Activated CD4-positive, alpha-beta T cell treated with anti-CD3 and anti-CD28 coated beads for 36 hours (primary cell): ENCODE measurements at places on chromosomes 2 and 18. TPM values are rescaled to one million over a fixed set of nuclear protein-coding genes. Genes with fewer than 3 reads are reported as not detected.

Gene SESTD1
- total RNA-seq: 9.4 TPM

Gene ALK
- total RNA-seq: not detected

Gene CCDC68
- total RNA-seq: not detected

Gene PARD3B
- total RNA-seq: not detected

Gene SERPINB3
- not detected for total RNA-seq

Gene RFX8
- total RNA-seq: 0.30 TPM

DNA sequence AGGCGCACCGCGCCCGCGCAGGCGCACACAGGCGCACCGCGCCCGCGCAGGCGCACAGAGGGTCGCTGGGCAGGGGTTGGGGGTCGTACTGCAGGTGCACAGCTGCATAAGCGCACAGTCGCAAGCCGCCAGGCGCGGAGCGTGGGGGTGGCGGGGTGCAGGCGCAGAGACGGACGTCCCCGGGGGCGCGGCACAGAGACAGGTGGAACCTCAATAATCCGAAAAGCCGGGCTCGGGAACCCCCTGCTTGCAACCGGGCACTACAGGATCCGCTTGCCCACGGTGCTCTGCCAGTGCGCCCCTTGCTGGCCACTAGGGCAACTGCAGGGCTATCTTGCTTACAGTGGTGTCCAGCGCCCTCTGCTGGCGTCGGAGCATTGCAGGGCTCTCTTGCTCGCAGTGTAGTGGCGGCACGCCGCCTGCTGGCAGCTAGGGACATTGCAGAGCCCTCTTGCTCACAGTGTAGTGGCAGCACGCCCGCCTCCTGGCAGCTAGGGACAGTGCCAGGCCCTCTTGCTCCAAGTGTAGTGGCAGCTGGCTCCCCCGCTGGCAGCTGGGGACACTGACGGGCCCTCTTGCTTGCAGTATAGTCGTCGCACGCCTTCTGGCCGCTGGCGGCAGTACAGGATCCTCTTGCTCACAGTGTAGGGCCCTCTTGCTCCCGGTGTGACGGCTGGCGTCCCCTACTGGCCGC lies 34.9 kb downstream of the FAM110C start:
- H3K4me1 ChIP-seq: peaks cover 2% of the 10 kb centered on the region
- peak; percentile 90 for DNase-seq
- H3K27ac ChIP-seq: no peak overlapping the region
- H3K27me3 ChIP-seq: peaks cover 10% of the 10 kb centered on the region
- H3K4me3 ChIP-seq: no peak overlapping the region

DNA sequence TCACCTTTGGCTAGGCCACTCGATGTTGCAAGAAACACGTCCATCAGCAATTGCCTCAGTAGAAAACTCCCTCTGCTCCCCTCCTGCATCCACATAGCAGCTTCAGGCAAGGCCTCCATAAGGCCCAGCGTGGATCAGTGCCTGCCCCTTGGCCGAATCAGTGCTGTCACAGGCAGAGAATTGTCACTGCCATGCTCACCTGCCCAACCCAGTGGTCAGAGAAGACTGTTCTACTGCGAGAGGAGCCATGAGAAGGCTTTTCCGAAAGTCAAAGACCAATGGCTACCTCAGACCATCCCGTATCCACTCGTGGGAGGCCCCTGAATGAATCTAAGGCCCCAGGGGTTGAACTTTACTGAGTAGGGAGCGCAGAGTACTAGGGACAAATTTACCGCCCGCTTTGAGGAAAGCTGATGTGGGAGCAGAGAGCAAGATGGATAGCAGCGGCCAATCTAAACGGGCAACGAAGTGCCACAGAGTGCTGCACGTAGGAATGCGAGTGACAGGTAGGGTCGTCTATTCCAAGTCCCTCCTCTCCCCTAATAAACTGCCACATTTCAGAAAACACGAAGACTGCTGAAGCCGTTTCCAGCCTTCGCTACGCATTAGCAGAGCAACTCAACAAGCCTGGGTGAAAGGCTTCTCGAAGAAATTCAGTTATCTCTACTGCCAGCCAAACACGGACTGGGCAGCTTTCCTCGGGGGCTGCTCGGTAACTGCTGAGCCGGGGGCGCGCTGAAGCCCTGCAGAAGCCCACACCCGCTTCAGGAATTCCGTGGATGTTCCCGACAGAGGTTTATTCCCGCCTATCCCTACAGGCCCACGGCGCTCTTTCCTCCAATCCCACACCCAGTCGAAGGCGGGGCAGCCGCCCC lies 968 bp upstream of the RALBP1 start:
- peaks cover 22% of the 10 kb centered on the region for H3K4me1 ChIP-seq
- peak overlapping the region; percentile 90 for H3K27ac ChIP-seq
- H3K27me3 ChIP-seq: peaks cover 8% of the 10 kb centered on the region
- DNase-seq: no peak

GRCh38 chr2:129237966-129238725 lies 741.3 kb upstream of the RAB6C start:
- no peaks in the 10 kb centered on the region for H3K4me1 ChIP-seq
- no peaks in the 10 kb centered on the region for H3K27me3 ChIP-seq
- no peak overlapping the region for H3K4me3 ChIP-seq
- H3K27ac ChIP-seq: no peak overlapping the region

DNA sequence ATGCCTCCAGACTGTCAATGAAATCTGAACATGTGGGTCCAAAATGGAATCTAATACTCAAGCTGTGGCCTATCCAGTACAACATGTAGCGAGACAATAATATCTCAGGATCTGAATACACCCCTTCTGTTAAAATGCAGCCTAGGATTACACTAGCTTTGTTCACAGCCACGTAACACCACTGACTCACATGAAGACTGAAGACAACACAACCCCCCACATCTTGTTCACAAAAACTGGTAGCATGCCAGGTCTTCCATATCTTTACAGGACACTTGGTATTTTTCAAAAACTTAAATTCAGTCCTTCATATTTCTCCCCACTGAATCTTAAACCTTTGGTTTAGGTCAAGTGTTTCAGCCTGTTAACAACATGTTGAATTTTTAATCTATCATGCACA lies 84.2 kb downstream of the SLC8A1 start:
- H3K4me3 ChIP-seq: no peak overlapping the region
- H3K36me3 ChIP-seq: no peaks in the 10 kb centered on the region
- H3K4me1 ChIP-seq: peaks cover 6% of the 10 kb centered on the region
- DNase-seq: no peak
- no peaks in the 10 kb centered on the region for H3K27me3 ChIP-seq
- no peak overlapping the region for H3K27ac ChIP-seq

- DNase-seq: no peak
- no peaks in the 10 kb centered on the region for H3K27me3 ChIP-seq
- H3K27ac ChIP-seq: no peak overlapping the region
- no peak overlapping the region for H3K4me3 ChIP-seq
- no peaks in the 10 kb centered on the region for H3K4me1 ChIP-seq
Measured at GRCh38 chr2:40886655-40887054, 434.8 kb upstream of the SLC8A1 start.

GRCh38 chr2:56680971-56681631 lies 497.3 kb downstream of the CCDC85A start:
- H3K4me3 ChIP-seq: no peak overlapping the region
- no peak overlapping the region for H3K27ac ChIP-seq
- H3K27me3 ChIP-seq: no peaks in the 10 kb centered on the region

DNA sequence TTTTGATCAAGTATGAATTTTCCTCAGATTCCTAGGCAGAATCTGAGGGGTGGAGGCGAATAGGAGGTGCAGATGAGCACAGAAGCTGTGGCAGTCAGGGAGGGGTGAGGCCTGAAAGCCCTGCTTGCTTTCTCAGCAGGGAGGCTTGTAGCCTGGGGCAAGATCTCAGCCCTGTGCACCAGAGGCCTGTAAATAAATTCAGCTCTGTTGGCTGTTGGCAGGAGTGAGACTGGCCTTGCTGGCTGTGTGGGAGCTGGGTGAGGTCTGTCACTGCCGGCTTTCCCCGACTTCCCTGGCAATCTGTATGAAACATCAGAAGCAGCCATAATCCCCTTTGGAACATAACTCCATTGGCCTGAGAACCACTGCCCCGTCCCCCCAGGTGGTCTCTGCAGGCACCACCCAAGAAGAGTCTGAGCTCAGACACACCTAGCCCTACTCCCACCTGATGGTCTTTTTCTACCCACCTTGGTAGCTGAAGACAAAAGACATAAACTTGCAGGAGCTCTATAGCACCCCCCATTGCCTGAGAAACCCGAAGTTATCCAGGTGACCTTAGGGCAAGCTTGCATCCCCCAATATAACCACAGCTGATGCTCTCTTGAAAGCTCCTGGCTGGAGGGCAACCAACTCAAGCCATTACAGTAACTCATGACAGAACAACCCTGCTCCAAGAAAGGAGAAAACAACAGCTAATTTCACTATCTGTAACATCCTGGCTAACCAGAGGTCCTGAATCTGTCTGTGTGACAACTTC lies 32.3 kb downstream of the EVA1A start:
- no peaks in the 10 kb centered on the region for H3K36me3 ChIP-seq
- no peak overlapping the region for H3K27ac ChIP-seq
- H3K27me3 ChIP-seq: peaks cover 32% of the 10 kb centered on the region

GRCh38 chr2:145806546-145806945 lies 1286.6 kb upstream of the ZEB2 start:
- DNase-seq: no peak
- H3K27ac ChIP-seq: no peak overlapping the region
- H3K4me3 ChIP-seq: no peak overlapping the region
- H3K36me3 ChIP-seq: no peaks in the 10 kb centered on the region

- H3K4me1 ChIP-seq: no peaks in the 10 kb centered on the region
- H3K36me3 ChIP-seq: no peaks in the 10 kb centered on the region
- DNase-seq: no peak
- peaks cover 2% of the 10 kb centered on the region for H3K27me3 ChIP-seq
Measured at GRCh38 chr2:41966431-41966893, 81.4 kb upstream of the PKDCC start.

- DNase-seq: no peak
- no peak overlapping the region for H3K27ac ChIP-seq
- no peak overlapping the region for H3K4me3 ChIP-seq
- H3K27me3 ChIP-seq: no peaks in the 10 kb centered on the region
- H3K4me1 ChIP-seq: peaks cover 31% of the 10 kb centered on the region
- peaks cover 9% of the 10 kb centered on the region for H3K36me3 ChIP-seq
Measured at GRCh38 chr2:46748735-46749531, 166.7 kb downstream of the MCFD2 start.

DNA sequence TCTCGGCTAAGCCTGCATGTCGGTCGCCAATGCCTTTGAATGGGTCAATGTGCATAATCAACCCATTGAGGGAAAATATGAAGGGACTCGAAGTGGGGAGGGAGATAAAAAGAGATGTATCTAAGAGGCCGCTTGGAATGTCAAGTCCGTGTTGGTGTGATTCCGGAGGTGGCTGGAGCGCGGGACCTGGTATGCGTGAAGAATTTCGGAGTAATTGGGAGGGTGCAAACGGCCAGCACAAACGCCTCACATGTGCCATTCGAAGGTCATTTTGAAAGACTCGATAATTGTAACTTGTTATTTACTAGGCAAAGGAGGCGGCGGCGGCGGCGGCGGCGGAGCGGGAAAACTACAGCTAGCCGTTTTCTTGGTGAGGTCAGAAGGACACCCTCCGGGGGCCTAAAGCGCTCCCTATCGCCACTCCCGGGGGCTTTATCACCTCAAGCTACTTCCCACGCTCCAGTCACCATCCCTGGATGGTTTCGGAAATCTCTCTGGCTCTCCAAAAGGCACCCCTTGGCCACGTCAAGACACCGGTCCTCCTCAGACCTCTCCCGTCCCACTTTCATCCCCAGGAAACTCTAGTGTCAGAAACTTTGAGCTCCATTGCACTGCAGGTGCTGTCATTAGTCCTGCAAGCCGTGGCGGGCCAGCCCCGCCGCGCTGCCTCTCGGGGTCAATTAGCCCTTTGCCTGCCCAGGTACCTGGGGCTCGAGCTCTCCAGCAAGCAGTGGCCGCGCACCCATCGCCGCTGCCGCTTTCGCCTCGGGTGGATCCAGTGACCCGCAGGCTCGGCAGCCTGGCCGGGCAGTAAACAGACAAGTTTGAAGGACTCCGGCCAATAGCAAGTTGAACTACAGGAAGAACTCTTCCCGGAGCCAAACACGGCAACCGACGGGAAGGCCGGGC lies 1.5 kb downstream of the ERBB4 start:
- peak; percentile 6 for DNase-seq
- no peak overlapping the region for H3K4me3 ChIP-seq
- H3K27me3 ChIP-seq: peaks cover 43% of the 10 kb centered on the region

DNA sequence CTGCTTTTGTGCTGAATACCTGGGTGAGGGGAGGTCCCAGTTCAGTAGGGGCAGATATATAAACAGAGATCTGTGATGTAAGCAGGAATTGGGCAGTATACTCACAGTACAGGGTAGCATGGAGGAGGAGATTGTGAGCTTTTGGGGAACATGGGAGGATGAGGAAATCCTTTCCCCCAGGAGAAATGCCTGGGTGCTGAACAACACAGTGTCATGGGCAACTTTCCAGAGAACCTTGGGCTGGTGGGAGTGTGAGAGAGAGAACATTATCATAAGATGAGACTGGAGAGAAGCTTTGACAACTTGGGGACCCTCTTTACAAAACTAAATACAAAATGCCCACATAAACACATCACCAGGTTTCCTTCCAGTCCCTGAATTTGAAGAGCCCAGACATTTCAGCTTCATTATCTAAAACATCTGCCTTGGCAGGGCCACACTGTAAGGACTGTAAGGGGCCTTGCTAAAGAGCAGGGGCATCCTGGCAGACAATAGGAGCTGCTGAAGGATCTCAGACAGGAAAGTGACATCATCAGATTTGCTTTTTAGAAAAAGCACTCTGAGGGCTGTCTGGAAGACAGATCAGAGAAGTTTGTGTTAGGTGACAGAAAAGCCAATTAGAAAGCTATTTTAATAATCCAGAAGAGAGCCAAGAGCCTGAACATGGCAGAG lies 303.1 kb upstream of the FBXO11 start:
- H3K27me3 ChIP-seq: no peaks in the 10 kb centered on the region
- no peak overlapping the region for H3K4me3 ChIP-seq
- no peak overlapping the region for H3K27ac ChIP-seq
- no peaks in the 10 kb centered on the region for H3K36me3 ChIP-seq

- no peaks in the 10 kb centered on the region for H3K36me3 ChIP-seq
- no peak for DNase-seq
- H3K4me1 ChIP-seq: peaks cover 6% of the 10 kb centered on the region
- no peak overlapping the region for H3K4me3 ChIP-seq
- no peaks in the 10 kb centered on the region for H3K27me3 ChIP-seq
- H3K27ac ChIP-seq: no peak overlapping the region
Measured at GRCh38 chr18:61992285-61992684, 99.5 kb upstream of the RNF152 start.

DNA sequence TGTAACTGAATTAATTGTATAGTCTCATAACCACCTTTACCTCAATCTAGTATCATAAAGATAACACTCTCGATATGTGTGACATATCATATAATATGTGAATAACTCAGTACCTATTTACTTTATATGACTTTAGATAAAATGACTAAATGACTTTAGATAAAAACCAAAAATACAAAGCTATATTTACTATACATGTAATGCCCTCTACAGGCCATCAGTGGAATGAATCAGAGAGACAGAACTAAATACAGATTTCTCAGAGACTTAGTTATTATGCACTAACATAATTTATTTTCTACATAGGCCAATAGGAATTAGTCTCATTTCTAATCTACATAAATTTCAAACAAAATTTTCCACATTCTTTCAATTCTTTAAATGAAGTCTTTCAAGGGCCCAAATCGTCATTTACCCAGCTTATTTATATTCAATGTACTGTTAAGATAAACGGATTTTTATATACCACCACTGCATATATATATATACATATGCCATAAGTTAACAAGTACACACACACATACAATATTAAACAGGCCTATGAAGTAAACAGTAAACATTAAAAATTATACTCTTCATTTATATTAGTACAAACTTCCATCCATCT lies 219.9 kb downstream of the EXOC6B start:
- H3K4me1 ChIP-seq: peaks cover 17% of the 10 kb centered on the region
- no peak for DNase-seq
- no peaks in the 10 kb centered on the region for H3K27me3 ChIP-seq
- H3K36me3 ChIP-seq: peaks cover 2% of the 10 kb centered on the region
- H3K4me3 ChIP-seq: no peak overlapping the region
- H3K27ac ChIP-seq: no peak overlapping the region
